NCI-H2081 treated with DMSO at 0.1 percent for 48 hours (cell line): ENCODE measurements at places on chromosomes 1 and 21.

DNA sequence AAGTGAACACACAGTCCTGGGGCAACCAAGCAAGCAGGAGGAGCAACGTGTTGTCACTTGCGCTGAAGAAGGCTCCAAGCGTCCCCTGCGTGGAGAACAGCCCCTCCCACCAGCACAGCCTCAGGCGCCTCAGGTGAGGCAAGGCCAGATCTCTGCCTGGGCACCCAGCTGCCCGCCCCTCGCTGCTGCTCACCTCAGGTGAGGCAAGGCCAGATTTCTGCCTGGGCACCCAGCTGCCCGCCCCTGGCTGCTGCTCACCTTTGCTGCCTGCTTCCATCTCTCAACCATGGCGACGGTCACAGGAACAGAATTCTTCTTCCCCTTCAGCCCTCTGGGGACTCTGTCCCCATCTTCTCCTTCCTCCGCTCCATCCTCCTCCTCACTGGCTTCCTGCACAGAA, 2.4 kb downstream of the NOC2L start:
- no peak for DNase-seq

DNA sequence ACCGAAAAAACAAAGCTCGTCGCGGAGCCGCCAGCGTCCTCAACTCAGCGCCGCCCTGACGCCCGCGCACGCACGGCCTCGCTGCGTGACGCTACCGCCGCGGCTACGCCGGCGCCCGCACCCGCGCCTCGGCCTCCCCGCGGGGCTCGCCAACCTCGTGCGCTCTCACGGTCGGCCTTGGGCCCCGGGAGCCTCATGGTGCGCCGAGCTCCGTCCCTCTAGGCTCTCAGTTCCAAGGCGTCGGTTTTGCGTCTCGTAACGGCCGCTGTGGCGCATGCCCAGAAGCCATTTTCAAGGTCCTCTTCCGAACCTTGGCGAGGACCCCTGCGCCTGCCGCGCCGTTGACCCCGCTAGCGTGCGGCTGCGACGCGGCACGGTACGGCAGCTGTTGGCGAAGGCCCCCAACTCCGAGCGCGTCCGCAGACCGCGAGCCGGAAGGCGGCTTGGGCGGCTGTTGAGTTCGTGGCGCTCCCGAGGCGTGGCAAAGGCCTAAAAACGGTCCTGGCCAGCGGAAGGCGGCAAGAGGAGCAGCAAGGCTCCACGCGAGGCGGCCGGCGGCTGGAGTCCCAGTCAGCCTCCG, at the start of gene HENMT1:
Gene HENMT1, minus strand, starts transcription at position 64 of the 580 bp plus-strand sequence. CDS start 1,209 bp downstream, outside the sequence.
- no peak for DNase-seq

DNA sequence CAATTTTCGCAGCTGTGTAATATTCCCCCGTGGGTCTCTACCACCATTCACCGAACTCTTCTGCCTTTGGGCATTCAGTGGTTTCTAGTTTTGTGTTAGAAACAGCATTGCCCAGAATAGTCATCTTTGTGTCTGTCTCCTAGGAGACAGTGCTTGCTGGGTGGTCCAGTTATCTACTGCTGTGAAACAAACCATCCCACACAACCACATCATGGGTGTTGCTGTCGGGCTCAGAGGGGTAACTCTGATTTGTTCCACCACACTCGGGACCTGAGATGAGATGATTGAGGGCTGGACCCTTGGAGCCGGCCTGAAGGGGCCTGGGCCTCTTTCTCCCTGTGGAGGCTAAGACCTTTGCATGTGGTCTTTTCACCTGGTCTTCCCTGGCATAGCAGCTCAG, 427.2 kb upstream of the VAMP3 start:
- no peak for DNase-seq

DNA sequence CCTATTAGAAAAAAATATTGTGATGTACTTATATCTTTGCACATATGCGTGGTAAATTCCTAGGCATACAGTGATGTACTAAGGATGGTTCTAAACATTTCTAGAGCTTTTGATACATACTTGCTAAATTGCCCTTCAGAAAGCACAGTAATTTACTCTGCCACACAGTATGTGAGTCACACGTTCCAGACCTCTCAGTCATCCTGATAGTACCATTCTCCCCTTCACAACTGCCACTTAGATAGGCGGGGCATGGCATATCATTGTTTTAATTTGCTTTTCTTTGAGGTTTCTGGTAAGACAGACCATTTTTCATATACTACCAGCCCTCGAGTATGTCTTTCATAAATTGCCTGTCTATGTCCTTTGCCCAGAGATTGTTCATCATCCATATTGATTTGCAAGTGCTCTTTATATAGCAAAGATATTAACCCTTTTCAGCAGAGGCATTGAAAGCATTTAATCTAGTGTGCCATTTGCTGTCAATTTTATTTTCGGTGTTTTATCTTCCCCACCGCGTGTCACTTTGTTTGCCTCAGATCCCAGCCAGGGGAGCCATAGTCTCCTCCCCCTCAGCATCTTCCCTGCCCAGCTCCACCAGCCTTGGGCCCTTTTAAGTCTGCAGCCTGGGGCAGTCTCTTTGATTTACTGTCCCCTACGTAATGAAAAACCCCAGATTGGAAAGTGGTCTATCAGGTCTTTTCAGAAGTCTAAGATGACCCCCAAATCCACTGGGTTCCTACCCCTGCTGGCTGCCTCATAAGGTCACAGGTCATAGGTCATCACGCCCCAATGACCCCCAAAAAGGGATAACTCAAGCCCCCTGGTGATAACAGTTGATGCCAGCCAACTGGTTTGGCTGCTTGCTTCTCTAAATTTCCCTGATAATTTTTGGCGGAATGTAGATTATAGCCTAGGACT, 11.8 kb upstream of the PAX7 start:
- no peak for DNase-seq

DNA sequence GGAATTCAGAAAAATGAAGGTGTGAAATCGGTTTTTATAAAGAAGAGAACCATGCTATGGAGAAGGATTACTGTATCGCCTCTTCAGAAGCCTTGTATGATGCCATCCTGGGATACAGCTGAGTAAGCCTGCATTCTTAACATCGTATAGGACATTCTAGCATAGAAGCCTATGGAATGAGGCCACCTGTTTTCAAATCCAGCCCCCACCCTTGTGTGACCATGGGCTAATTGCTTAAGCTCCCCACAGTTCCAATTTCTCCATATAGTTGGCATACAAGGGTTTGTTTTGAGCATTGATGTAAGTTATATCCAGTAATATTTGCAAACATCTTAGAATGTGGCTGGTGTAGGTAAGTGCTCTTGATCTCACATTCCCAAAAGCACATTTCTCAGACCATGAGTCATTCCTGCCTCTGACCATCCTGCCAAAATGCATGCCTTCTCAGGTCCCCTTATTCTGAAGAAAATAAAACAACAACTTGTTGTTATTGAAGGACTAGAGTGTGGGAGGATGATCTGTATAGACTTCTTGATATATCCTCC, 1.5 kb downstream of the OR14A2 start:
- no peak for DNase-seq

- DNase-seq: no peak
These were observed 297.0 kb downstream of the GPATCH2 start for GRCh38 chr1:217333939-217334338.

GRCh38 chr1:11831945-11832725, 15.4 kb downstream of the NPPA start:
- peak; percentile 71 for DNase-seq

DNA sequence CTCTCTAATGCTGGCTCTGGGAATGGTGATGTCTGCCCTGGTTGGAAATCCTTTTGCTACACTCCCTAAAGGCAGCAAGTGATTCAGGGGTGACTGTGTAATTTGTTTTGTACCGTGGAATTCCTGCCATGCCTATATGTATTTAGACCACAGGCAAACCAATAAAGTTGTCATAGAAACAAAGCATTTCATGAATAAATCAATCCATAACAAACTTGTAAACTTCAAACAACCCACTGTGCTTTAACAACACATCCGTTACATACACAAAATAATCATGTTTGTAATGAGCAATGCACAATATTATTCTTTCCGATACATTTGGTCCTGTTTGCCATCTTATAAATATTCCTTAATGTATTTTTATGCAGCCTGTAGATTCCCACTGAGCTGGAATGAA, 330.3 kb upstream of the SNX7 start:
- DNase-seq: no peak

DNA sequence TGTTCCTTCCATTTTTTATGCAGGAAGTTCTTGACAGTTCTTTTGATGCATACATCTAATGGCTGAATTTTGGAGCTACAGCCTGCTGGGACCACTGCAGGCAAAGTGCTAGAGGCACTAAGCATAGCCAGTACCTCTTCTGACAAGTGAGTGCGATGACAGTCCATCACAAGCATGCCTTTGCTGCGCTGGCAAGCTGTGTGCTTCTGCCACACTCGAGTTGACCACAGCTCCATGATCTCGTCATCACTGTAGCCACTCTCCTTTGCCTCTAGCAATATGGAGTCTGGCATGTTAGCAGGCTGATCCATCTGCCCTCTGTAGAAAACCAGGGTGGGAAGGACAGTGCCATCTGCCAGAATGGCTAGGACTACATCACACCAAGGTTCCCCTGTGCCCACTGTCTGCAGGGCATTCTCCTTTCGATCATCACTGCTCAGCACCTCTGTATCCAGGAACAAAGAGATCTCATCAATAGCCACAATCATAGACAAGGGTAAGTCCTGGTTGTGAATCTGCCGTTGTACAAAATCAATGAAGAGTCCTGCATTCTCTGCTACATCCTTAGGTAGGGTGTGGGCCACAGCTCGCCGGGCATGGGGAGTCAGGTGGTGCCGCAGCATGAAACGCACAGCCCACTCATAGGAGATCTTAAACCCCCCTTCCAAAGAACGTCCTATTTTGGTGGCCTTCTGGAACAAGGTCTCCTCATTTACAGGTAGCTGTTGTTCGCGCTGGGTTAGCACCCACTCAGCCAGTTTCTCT, 6.0 kb downstream of the PSMB4 start:
- DNase-seq: no peak

DNA sequence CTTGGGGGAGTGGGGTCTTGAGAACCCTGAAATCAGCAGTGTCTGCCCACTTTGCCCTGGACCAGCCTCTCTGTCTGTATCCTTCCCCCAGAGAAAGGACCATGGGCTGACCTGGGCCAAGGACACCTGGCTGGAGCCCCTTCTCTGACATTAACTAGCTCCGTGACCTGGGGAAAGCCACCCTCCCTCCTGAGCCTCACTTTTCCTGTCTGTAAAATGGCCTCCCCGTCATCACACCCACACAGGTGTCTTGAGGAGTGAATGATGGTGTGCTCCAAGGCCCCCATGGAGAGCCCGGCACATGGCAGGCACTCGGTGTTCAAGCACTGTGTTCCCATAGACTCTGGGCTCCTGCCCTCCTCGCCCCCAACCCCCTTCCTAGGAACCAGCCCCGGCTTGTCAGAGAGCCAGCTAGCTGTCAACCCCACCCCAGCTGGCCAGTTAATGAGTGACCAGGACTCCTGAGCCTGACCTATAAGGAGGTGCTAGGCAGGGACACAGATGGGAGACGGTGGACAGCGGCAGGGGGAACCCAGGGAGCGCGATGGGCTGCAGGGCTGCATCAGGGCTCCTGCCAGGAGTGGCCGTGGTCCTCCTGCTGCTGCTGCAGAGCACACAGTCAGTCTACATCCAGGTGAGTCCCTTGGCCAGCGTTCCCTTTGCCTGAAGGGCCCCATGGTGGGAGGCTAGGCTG, at the start of gene GUCA2B:
Gene GUCA2B, plus strand, starts transcription at position 504 of the 694 bp plus-strand sequence. Its CDS starts 41 bp downstream, at position 545.
- no peak for DNase-seq

DNA sequence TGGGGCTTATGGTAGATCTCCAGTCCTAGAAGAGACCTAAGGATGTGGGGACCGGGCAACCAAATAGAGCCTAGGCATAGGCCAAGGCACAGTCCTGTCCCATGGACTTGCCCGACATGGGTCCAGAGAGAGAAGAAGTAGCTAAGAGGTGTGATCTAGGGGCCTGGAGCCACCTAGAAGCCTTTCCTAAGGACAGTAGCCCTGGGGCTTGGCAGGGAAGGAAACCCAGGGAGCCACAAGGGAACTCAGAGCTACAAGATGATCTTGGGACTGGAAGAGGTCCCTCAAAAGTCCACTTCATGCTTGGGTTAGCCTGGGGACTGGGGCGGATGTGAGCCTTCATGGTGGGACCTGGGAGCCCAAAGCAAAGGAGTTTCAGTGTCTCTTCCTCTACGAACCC, 18.8 kb downstream of the IRF2BP2 start:
- no peak for DNase-seq

- no peak for DNase-seq
These were observed 75.7 kb upstream of the PKN2 start for GRCh38 chr1:88608139-88608943.

- no peak for DNase-seq
These were observed 171.3 kb upstream of the HP1BP3 start for GRCh38 chr1:20958430-20958829.

DNA sequence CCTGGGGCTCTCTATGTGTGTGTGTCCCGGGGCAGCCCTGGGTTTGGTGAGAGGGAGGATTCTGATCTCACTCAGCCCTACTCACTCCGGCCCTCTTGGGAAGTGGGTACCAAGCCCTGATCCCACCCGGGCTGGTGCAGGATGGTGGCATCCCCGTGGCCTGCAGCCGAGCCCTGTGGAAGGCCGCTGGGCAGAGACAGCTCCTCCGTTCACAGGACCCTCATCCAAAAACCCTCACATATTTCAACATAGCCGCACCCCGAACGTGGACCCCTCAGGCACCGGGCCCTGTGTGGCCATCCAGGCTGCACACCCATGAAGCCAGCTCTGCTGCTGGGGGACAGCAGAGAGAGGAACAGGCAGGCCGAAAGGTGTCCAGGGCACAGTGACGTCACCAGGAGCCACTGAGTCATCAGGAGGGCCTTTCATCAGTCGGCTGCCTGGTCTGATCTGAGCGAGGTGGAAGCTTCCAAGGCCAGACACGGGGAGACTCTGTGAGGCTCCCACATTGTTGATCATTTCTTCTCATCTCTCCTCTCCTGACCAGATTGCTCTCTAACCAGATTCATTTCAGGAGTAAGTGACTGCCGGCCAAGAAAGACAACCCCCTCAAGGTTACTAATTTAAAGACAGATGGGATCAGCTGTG, 16.2 kb upstream of the GPR157 start:
- no peak for DNase-seq

- no peak for DNase-seq
These were observed 40.0 kb downstream of the SYNJ1 start for GRCh38 chr21:32687643-32688345.

DNA sequence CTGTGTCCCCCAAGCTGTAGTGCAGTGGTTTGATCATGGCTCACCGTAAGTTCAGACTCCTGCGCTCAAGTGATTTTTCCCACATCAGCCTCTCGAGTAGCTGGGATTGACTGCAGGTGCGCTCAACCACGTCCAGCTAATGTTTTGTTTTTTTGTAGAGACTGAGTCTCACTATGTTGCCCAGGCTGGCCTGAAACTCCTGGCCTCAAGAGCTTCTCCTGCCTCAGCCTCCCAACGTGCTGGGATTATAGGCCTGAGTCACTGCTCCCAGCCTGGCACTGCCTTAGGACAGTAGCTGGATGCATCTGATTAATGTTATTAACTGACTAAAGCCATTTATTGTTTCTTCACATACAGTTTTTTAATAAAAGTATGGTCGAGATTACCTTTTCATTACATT, 40.2 kb downstream of the RNF11 start:
- no peak for DNase-seq

GRCh38 chr1:233406339-233406960, 78.9 kb downstream of the MAP3K21 start:
- no peak for DNase-seq

- DNase-seq: no peak
These were observed 47.2 kb downstream of the MORN1 start for GRCh38 chr1:2344121-2344681.
